Occipital lobe (tissue), 3 donors: ENCODE measurements at places on chromosomes 13 and 19. TPM values are rescaled to one million over a fixed set of nuclear protein-coding genes. Genes with fewer than 3 reads are reported as not detected.

Gene C13orf42
- total RNA-seq: not detected

Gene IGFL1
- total RNA-seq: not detected

DNA sequence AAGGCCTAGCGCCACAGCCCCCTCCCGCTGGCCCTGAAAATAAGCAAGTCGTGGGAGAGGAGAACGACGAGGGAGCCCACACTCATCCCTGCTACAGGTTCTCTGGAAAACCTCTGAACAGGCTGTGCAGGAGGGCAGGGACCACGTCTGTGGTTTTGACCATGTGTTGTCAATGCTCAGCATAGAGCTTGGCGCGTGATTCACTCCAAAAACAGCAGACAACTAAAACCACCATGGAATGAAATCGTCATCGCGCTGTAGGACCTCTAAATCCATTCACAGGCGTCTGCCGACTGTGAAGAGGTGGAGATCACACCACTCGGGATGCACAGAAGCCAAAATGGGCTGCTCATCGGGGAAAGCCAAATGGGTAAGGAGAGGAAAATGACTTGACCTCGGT is 121.3 kb downstream of the COL4A1 start:
- no peak for DNase-seq

DNA sequence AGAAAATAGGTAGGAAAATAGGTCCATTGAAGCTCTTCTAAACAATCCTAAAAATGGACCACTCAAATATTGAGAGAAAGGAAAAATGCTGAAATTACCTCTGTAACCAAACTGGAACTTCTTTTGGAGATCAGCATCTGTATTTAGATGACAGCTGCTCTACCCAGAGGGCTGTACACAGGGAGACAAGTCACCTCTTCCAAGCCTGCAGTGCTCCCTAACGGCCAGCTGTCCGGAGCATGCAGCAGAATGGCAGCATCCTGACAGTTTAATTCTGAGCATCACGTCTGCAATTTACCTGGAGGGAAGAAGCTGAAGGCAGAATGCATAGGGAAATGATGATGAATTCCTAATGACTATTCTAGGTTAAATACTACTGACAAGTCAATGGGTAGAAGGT is 62.8 kb upstream of the DIAPH3 start:
- no peak for DNase-seq

Gene PSPN
- 3.6 TPM for total RNA-seq

DNA sequence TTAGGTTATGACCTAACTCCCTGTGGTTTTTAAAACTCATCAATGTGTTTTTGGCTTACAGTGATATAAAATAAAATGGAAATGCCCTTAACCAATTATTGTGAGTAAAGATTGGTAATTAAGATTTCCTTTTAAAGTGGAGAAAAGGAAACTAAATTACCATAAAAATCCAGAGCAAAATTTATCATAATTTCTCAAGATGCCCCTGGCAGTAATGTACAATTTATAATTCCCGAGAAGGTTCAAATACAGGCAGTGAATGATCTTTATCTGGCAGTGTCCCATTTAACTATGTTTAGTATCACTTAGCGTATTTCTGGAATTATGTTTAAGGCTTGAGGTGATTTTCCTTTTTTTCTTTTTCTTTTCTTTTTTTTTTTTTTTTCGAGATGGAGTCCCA is 61.5 kb downstream of the ESD start:
- no peak for DNase-seq

DNA sequence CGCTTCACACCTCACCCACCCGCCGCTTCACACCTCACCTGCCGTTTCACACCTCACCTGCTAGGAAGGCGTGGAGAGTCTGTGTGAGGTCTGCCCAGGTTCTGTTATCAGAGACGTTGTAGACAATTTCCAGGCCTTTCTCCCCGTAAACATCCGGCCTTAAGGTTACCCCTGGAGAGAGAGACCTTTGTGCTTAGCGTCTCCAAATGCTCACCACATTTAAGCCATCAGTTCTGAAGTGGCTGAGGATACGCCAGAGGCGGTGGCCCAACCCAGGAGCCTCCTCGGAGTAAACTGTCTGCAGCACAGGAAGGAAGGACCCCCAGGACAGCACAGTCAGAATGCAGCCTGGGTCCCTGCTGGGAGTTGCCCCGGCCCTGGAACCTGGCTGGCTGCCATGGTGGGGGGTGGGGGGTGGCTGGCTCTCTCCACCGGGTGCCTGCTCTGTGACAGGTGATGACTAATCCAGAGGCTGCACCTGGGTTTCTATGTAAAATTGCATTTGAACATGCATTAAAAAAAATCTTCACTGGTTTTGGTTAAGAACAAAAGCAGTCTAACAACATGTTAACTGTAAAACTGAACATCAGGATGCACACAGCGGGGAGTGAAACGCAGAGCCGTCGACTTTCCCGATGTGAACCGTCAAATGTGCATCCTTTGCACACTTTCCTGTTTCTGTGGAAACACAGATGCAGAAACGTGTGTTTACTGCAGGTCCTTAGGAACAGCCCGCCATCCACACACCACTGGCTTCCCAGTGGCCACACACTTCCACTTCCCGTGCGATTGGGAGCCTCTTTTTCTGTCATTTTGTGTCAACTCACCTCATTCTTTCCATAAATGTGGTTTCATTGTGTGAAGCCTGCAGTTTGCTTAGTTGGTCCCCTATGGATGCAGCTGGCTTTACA is 4.5 kb downstream of the ATP4B start:
- no peak for DNase-seq

Gene SYT5
- total RNA-seq: 36.8 TPM

Gene FAM124A
- total RNA-seq: 13.7 TPM

Gene CA11
- total RNA-seq: 9.8 TPM

Gene BEST2
- total RNA-seq: 0.16 TPM

- DNase-seq: no peak
Measured at GRCh38 chr19:7729831-7730285, 2.1 kb downstream of the CLEC4G start.

Gene ADPRHL1
- 0.62 TPM for total RNA-seq
